Activated CD4-positive, alpha-beta memory T cell treated with anti-CD3 and anti-CD28 coated beads, Interleukin-2, amount 10 ng/mL, durations not matched to agents 7 days and 5 days (primary cell): ENCODE measurements at places on chromosomes 13 and 19. TPM values are rescaled to one million over a fixed set of nuclear protein-coding genes. Genes with fewer than 3 reads are reported as not detected.

- no peak for DNase-seq
These were observed 27.2 kb downstream of the MYH14 start for GRCh38 chr19:50230379-50231351.

DNA sequence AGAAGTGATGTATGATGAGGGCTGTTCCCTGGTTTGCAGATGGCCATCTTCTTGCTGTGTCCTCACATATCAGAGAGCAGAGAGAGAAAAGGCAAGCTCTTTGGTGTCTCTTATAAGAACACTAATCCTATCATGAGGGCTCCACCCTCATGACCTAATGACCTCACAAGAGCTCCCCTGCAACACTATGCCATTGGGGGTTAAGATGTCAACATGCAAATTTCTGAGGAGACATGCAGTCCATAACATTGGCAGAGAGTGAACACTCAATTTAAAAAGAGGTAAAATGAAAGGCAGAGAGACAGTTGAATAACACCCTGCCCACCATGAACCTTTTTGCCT, 10.9 kb downstream of the FAM187B start:
- DNase-seq: no peak

CLDND2 gene
- 6.4 TPM for total RNA-seq

NANOS3 gene
- total RNA-seq: 0.95 TPM

- no peak for DNase-seq
These were observed 336.0 kb downstream of the SUCLA2 start for GRCh38 chr13:47665043-47665442.

GRCh38 chr13:31160857-31161556, 697 bp downstream of the HSPH1 start:
- DNase-seq: peak; percentile 78

- DNase-seq: no peak
These were observed 81.4 kb upstream of the PCDH8 start for GRCh38 chr13:52929846-52930245.

GRCh38 chr13:112651311-112651710, 38.5 kb upstream of the ATP11A start:
- no peak for DNase-seq

KLHL1 gene
- total RNA-seq: not detected

GPC6 gene
- not detected for total RNA-seq

- DNase-seq: peak; percentile 24
These were observed 405.0 kb downstream of the COG6 start for GRCh38 chr13:40060296-40061007.

SPATA13 gene
- 55.4 TPM for total RNA-seq

- DNase-seq: no peak
These were observed 131.8 kb upstream of the VSTM2B start for GRCh38 chr19:29393915-29394460.

- no peak for DNase-seq
These were observed 56.7 kb downstream of the ZNF536 start for GRCh38 chr19:30428844-30429243.

DNA sequence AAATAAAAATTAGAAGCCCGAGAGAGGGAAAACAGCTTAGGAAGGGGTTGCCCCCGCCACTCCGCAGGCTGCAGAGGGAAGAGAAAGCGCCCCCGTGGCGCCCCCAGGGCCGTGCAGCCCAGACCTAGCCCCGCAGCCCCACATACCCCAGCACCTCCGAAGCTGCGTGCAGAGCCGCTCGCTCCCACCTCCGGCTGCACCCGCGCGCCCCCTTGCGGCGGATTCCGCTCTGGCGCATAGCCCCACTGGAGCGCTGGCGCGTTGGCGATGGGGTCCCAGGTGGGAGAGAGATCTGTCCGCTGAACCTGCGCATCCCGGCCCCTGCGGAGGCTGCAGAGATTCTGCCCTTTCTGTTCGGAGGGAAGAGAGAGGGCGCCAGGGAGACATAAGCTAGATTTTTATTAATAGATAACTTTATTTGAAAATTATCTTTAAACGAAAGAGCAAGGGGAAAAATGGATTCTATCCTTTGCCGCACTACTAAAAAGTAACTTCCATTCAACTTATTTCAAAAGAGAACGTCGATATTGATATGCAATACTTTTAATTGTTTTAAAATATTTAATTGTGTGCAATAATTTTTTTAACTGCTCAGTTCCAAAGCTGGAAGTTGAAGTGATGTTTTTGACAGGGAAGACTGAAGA, 11.7 kb upstream of the CLN5 start:
- DNase-seq: peak; percentile 82

DNA sequence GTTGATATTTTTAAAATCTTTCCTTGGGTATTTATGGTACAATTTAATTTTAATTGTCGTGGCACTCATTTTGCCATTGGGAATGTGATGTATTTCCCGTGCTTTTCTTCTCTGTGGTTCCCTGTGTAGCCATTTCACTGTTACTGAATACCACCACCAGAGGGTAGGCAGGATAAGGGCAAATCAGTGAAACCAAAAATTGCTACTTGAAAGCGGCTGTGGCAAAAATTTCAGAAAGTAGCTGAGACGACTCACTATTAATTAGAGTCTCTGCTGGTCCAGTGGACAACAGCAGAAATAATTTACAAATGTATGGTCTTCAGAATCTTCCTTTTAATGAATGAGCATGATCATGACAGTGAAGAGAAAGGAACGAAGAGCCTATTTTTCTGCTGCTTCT, 34.4 kb upstream of the MIR17HG start:
- no peak for DNase-seq

ARHGAP33 gene
- 67.0 TPM for total RNA-seq

DNA sequence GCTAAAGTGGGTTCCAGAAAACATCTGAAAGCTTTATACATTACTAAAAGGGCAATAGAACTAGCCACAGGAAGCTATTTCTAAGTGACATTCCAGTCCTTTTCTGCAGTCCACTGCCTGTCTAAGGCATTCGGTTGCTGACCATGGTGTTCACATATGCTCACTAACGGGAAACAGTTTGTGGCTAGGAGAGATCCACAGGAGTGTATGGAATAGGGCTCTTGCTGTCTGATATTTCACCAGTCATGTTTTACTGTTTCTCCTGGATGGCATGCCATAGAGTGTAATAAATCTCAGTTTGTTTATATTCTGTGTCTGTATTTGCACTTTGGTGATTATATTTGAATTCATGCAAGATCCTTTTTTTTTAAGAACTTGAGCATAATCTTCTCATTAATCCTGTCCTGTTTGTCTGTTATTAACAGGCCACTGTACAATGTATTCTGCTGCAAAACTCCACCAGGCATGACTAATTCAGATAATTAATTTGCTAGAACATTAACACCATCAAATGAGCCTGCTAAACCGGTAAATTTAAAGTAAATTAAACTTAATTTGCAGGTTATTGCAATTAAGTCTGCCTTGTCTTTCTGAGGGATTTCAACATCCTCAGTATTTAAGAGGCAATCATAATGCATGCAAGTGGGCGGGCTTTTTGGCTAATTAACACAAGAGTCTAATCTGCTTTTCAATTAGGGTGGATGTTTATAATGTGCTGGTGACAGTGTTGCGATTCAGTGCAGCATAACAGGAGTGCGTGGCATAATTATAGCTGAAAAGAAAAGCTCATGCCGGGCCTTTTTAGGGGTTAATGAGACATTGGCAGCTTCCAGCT, 201.3 kb downstream of the POU4F1 start:
- no peak for DNase-seq

ZNF91 gene
- total RNA-seq: 43.5 TPM

DNA sequence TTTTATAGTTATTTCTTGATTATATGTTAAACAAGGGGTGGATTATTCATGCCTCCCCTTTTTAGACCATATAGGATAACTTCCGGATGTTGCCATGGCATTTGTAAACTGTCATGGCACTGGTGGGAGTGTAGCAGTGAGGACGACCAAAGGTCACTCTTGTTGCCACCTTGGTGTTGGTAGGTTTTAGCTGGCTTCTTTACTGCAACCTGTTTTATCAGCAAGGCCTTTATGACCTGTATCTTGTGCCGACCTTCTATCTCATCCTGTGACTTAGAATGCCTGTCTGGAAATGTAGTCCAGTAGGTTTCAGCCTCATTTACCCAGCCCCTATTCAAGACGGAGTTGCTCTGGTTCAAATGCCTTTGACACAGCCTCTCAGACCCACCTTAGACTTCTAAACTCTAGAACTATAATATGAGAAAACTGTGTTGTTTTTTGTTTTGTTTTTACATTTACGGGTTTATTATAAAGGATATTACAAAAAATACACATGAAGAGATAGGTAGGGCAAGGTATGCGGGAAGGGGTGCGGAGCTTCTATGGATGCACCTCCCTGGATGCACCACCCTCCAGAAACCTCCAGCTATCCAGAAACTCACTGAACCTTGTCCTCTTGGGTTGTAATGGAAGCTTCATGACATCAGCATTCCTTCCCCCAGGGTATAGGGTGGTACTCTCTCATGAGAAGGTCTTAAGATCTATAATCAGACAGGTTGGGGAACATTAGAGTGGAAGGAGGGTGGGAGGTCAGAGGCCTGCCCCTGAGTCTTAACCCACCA, 15.8 kb upstream of the SPRYD7 start:
- no peak for DNase-seq

DNA sequence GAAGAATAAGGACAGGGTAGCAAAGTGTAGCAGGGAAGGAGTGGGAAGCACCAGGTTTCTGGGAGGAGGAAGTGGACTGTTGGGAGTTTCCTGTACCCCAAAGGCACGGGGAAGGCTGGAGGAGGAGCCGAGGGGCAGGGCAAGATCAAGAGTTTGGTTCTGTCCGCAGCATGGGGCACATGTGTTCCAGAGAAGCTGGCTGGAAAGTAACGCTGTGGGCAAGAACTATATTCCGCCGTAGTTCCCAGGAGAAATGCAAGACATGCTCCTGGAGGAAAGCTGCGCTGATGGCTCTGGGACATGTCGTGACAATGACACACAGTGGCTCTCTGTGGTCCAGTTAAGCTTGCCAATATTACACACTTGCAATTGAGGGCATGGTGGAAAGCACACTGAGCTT, 51.7 kb upstream of the KPNA3 start:
- no peak for DNase-seq

FAAP24 gene
- total RNA-seq: 5.3 TPM

DNA sequence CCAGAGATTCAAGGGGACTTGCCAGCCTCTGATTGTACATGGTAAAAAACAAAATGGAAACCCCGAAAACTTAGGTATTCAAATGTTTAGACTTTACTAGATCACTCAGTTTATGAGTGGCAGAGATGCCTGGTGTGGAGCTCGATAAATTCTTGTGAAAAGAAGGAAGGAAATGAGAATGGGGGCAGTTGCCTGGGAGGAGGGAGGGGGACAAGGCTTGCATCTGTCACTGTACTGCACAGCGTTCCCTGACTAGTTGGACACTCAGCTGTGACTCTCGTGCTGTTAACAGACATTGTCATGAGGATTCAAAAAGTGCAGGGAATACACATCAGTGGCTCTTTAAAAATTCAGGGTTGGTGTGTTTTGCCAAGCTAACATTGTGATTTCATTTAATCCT, 232.9 kb downstream of the ZIC5 start:
- no peak for DNase-seq

DCLK1 gene
- not detected for total RNA-seq

GRCh38 chr19:40611096-40611495, 9.9 kb downstream of the LTBP4 start:
- DNase-seq: peak; percentile 61

GRCh38 chr13:66805657-66806056, 424.5 kb downstream of the PCDH9 start:
- no peak for DNase-seq

GRCh38 chr13:113651511-113652403, 6.2 kb downstream of the ATP4B start:
- DNase-seq: no peak

DNA sequence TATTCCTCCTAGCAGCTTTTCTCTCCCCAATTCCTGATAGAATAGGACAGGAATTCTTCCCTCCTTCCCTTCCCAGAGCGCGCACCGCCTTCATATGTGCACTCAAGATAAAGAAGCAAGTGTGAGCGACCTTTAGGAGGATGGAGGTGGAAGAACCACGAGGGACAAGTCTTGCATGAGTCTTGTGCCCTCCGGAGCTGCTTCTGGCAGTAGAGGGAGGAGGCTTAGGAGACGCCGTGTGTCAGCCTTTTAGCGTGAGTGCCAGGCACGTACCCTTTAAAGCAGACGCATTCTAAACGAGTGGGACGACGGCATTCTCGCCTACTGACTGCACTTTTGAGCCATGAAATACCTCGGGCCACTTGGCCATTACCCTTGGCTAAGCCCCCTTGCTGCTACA, 95.4 kb upstream of the RAP2A start:
- no peak for DNase-seq

- DNase-seq: no peak
These were observed 7.4 kb upstream of the TEX29 start for GRCh38 chr13:111312944-111313590.

DNA sequence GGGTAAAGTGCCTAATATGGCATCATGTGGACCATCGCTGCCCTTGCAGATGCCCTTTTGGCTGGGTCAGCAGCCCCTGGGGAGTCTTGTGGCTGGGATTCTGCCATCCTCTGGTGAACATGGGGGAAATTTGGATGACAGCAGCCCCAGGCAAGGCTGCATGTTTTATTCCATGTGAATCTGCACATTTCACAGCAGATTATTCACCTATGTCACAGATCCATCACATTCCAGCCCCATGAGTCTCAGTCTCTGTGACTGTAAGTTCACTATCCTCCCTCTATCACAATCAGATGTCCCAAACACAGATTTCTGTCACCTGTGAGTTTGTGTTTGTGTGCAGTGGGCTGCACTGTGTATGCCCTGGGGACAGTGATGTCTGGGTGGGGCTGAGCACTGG, 36.8 kb upstream of the PSG9 start:
- no peak for DNase-seq

OVOL3 gene
- not detected for total RNA-seq

ZNF112 gene
- not detected for total RNA-seq

LRG1 gene
- total RNA-seq: 0.18 TPM

DNA sequence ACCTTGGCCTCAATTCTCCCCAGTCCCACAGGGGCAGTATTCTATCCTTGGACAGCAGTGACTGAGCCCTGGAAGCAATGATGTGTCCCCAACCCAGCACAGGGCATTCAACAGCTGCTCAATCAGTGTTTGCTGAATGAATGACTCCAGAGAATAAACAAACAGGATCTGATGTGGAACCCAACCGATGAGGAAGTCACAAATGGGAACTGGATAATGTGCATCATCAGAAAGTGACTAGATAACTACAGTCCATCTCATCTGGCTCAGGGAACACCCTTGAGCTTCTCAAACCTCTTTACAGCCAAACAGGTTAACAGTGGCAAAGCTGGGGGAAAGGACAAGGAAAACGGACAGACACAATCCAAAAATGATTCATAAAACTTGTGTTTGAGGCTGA, 8.2 kb downstream of the SLC25A30 start:
- no peak for DNase-seq

DNA sequence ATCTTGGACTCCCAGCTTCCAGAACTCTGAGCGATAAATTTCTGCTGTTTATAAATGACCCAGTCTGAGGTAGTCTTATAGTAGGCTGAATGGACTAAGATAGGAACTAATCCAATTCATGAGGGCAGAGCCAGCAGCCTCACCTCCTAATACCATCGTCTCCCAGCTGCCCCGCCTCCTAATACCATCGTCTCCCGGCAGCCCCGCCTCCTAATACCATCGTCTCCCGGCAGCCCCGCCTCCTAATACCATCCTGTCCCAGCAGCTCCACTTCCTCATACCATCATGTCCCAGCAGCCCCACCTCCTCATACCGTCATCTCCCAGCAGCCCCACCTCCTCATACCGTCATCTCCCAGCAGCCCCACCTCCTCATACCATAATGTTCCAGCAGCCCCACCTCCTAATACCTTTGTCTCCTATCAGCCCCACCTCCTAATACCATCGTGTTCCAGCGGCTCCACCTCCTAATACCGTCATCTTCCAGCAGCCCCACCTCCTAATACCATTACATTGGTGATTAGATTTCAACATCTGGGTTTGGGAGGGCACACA, 2.4 kb upstream of the ARGLU1 start:
- DNase-seq: peak; percentile 67

DENND1C gene
- total RNA-seq: 97.2 TPM

GRCh38 chr13:44417876-44418275, 44.3 kb downstream of the SERP2 start:
- no peak for DNase-seq
